Suppressor macrophage treated with lipopolysaccharide for 1 hour (primary cell): ENCODE measurements at places on chromosomes 11 and 22.
A peak's percentile ranks its signal among the peaks of the same experiment; 100 is the strongest.

DNA sequence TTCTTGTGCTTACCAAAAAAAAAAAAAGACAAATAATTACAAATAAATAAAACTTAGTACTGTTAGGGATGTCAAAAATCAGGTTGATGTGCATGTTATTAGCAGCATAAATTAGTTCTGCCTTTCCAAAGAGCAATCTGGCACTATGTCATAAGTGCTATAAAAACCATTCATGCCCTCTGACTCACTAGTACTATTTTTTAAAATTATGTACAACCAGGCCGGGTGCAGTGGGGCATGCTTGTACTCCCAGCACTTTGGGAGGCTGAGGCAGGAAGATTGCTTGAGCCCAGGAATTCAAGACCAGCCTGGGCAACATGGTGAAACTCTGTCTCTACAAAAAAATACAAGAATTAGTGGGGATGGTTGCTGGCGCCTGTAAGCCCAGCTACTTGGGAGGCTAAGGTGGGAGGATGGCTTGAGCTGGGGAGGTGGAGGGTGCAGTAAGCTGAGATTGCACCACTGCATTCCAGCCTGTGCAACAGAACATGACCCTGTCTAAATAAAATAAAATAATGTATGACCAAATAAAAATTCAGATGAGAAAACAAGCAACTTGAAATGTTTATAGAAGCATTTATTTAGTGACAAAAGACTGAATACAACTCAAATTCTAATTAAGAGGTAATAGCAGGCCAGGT lies 25.3 kb downstream of the UEVLD start:
- DNase-seq = no peak

GRCh38 chr11:126267650-126268049 lies 1.0 kb downstream of the SRPRA start:
- no peak for DNase-seq

GRCh38 chr22:19679522-19680101 lies 34.7 kb upstream of the SEPTIN5 start:
- peak; percentile 63 for DNase-seq

DNA sequence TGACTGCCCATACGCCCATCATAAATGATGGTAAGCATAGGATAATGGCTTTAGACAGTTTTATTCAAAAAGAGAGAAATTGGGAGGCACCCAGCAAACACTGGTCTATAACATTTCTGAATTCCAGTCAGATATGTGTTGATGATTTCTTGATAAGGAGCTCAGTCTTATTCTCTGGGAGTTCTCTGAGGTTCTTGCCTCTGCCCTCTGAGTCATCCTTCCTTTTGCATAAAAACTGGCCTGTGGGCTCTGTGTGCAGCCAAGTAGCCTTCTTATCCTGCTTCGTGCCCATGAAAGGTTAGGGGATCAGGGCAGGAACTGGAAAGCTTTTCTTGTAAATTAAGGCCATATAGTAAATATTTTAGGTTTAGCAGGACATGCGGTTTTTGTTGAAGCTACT lies 48.9 kb downstream of the FAR1 start:
- DNase-seq = no peak

GRCh38 chr11:84292955-84293354 lies 1006.8 kb upstream of the CCDC90B start:
- no peak for DNase-seq

DNA sequence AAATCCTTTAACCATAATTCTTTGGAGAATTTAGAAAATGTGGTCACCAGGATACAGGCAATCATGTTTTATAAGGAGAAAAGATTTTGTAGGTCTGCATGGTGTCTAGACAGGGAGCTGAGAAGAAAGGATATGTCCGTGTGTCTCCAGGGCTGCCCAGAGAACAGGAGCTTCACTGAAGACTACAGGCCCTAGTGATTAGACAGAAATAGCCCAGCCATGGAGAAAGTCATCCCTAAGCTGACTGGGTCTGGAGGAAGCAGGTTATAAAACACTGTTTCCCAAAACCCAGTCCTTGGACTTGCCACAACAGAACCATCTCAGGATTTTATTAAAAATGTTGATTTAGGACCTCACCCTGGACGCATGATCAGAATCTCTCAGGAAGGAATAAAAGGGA lies 84.4 kb downstream of the GALNT18 start:
- no peak for DNase-seq

- no peak for DNase-seq
These were observed 293.9 kb upstream of the NARS2 start for GRCh38 chr11:78868563-78868962.

- no peak for DNase-seq
These were observed 132.4 kb downstream of the TTC28 start for GRCh38 chr22:28547132-28547842.

DNA sequence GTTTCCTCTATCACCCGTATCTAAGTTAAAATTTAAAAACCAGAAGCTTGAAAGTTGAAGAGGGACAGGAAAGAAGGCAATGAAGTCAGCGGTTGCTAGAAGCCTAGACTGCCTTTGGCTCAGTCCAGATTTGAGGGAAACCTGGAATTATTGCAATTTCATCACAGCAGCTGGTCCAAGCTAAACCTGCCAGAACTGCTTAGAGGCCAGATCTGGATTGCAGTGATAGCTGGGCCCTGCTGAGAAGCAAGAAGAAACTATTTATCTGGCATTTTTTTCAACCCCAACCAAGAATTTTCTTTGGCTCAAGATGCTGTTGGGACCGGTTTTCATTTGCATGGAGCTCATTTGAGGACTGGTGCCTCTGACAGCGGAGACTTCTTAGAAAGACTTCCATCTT lies 121.5 kb upstream of the TEAD1 start:
- no peak for DNase-seq
